SJCRH30 (cell line): ENCODE measurements at places on chromosomes 5 and 9. TPM values are rescaled to one million over a fixed set of nuclear protein-coding genes. Genes with fewer than 3 reads are reported as not detected.

DNA sequence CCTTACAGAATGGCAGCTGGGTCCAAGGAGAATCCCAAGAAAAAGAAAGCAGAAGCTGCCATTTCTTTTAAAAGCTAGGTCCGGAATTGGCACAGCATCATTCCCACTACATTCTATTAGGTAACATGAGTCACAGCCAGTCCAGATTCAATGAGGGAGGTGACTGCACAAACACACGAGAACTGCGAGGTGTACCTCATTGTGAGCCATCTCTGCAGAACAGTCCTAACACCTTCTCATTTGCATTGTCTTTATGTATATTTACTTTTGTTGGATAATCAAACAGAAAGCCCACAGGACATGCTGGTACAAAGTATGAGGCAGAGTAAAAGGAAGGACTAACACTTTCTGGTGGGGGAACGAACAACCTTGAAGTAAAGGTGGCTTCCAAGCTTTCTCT lies 14.6 kb upstream of the HABP4 start:
- DNase-seq, result no peak
- H3K4me1 ChIP-seq, result no peaks in the 10 kb centered on the region
- H3K27me3 ChIP-seq, result no peaks in the 10 kb centered on the region
- H3K36me3 ChIP-seq, result no peaks in the 10 kb centered on the region
- no peak overlapping the region for H3K27ac ChIP-seq
- H3K4me3 ChIP-seq, result no peak overlapping the region

DNA sequence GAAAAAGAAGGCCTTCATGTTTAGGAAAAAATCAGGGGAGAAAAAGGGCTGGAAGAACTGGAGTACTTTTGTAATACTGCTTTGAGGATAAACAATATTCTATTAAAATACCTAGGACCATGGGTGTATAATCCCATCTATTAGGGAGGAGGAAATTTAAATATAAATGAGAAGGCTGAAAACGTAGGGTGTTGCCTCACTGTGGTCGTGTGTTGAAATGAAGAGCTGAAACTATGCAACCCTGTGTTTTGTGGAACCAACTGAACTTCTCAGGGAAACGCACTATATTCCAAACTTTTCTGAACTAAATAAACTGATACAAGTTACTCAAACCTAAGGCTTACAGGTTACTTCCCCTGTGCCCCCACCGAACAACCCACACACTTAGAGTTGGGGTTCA lies 4.5 kb upstream of the CNTLN start:
- H3K36me3 ChIP-seq, result no peaks in the 10 kb centered on the region
- no peak for DNase-seq
- no peak overlapping the region for H3K27ac ChIP-seq
- H3K4me1 ChIP-seq, result peaks cover 4% of the 10 kb centered on the region; the same call in 1 of the 2 replicates
- H3K4me3 ChIP-seq, result no peak overlapping the region

DNA sequence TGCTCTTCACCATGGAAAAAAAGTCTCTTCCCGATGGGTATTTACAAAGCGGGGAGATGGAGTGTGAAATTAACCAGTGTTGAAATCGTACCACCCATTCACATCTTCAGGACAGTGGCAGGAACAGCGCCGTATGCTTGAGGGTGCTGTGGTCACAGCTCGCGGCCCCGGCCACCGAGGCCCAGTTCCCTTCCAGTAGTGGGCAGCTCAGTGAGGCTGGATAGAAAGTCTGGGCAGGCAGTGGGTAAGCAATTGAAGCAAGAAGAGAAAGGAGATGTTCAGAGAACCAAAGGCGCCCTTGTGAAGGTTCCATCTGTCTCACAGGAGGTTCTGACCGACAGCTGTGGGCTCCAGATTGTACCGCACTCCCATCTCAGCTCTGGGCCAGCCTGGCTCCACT lies 59.1 kb downstream of the SECISBP2 start:
- peaks cover 34% of the 10 kb centered on the region; the same call in 1 of the 2 replicates for H3K27me3 ChIP-seq
- no peak overlapping the region for H3K4me3 ChIP-seq
- no peaks in the 10 kb centered on the region; the same call in 1 of the 2 replicates for H3K4me1 ChIP-seq

- H3K27me3 ChIP-seq, result no peaks in the 10 kb centered on the region
- peaks cover 4% of the 10 kb centered on the region; the same call in 1 of the 2 replicates for H3K4me1 ChIP-seq
- no peak overlapping the region for H3K4me3 ChIP-seq
- H3K36me3 ChIP-seq, result no peaks in the 10 kb centered on the region
- H3K27ac ChIP-seq, result no peak overlapping the region
These were observed 30.0 kb upstream of the TRIO start for GRCh38 chr5:14112998-14113652.

GRCh38 chr5:98787131-98787719 lies 13.8 kb downstream of the RGMB start:
- H3K36me3 ChIP-seq, result peaks cover 70% of the 10 kb centered on the region
- peak; percentile 63 for DNase-seq
- peaks cover 30% of the 10 kb centered on the region for H3K4me1 ChIP-seq
- H3K4me3 ChIP-seq, result no peak overlapping the region
- no peak overlapping the region for H3K27ac ChIP-seq

- peaks cover 26% of the 10 kb centered on the region for H3K36me3 ChIP-seq
- no peaks in the 10 kb centered on the region for H3K4me1 ChIP-seq
These were observed 64.1 kb downstream of the PJA2 start for GRCh38 chr5:109345699-109346098.

DNA sequence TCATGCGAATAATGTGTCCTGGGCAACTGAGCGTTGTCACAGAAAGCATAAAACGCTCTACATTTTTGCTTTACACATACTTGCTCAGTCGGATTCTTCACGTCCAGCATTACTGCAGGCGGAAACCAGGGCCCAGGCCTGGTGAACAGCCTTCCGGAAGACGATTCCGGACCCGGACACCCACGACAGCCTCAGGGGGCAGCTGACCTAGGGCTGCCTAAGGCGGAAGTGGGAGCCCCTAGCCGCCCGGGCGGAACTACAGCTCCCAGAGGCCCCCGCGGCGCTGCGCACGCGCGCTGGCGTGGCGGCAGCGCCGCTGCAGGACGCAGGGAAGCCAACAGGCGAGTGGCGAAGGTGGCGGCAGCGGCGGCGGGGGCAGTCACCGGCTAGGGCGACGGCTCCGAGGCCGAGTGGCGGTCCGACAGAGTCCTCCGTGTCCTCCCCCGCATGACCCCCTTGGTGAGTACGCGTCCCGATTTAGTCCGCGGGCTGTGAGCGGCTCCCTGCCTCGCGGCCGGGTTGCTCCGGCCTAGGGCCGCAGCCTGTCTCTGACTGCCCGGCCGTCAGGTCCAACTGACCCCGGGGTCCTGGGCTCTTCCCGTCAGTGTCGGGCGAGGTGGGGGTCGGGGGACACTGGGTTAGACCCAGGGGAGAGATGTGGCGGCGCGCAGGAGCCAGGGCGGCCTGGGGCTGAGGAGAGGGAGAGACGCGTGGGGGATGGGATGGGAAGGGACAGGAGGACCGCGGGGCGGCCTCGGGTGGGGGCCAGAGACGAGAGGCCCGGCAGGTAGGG lies at the start of gene GAPVD1:
Gene GAPVD1 (plus strand): TSS at position 326 of the 793 bp plus-strand sequence. CDS start 37,096 bp downstream, outside the sequence.
- DNase-seq, result peak; percentile 98
- peak within 1 kb of the TSS; percentile 63 for H3K27ac ChIP-seq

GRCh38 chr9:81032030-81032572 lies 657.2 kb downstream of the TLE1 start:
- H3K4me3 ChIP-seq, result no peak overlapping the region
- no peaks in the 10 kb centered on the region for H3K27me3 ChIP-seq
- peak; percentile 50 for DNase-seq
- peaks cover 60% of the 10 kb centered on the region for H3K4me1 ChIP-seq
- H3K36me3 ChIP-seq, result no peaks in the 10 kb centered on the region
- H3K27ac ChIP-seq, result peak overlapping the region; percentile 38

GRCh38 chr9:33244137-33244784 lies 4.3 kb downstream of the SPINK4 start:
- H3K4me3 ChIP-seq, result no peak overlapping the region
- no peak for DNase-seq
- H3K27ac ChIP-seq, result no peak overlapping the region
- peaks cover 6% of the 10 kb centered on the region; the same call in 1 of the 2 replicates for H3K4me1 ChIP-seq
- H3K27me3 ChIP-seq, result no peaks in the 10 kb centered on the region

GRCh38 chr5:34656001-34656699 lies at the start of gene RAI14:
Gene RAI14 (plus strand): TSS chr5:34656328. CDS start chr5:34686920, 30,592 bp downstream.
- H3K27ac ChIP-seq, result peak within 1 kb of the TSS; percentile 66
- no peaks in the 10 kb centered on the region for H3K36me3 ChIP-seq
- H3K4me3 ChIP-seq, result peak within 1 kb of the TSS; percentile 96

- no peaks in the 10 kb centered on the region for H3K4me1 ChIP-seq
- DNase-seq, result no peak
- no peak overlapping the region for H3K4me3 ChIP-seq
- H3K27ac ChIP-seq, result no peak overlapping the region
These were observed 42.5 kb upstream of the GADD45G start for GRCh38 chr9:89562186-89562814.

- peaks cover 40% of the 10 kb centered on the region for H3K4me1 ChIP-seq
- no peak overlapping the region for H3K4me3 ChIP-seq
- H3K27me3 ChIP-seq, result no peaks in the 10 kb centered on the region
- peak overlapping the region; percentile 83 for H3K27ac ChIP-seq
- DNase-seq, result no peak
These were observed 655.2 kb upstream of the RIOK2 start for GRCh38 chr5:97838214-97838613.

- H3K27me3 ChIP-seq, result no peaks in the 10 kb centered on the region
- no peak overlapping the region for H3K4me3 ChIP-seq
- H3K4me1 ChIP-seq, result no peaks in the 10 kb centered on the region
- DNase-seq, result no peak
- no peak overlapping the region for H3K27ac ChIP-seq
These were observed 139.5 kb downstream of the FSTL4 start for GRCh38 chr5:133472829-133473228.

- no peak overlapping the region for H3K27ac ChIP-seq
- no peaks in the 10 kb centered on the region for H3K4me1 ChIP-seq
- H3K4me3 ChIP-seq, result no peak overlapping the region
- H3K36me3 ChIP-seq, result no peaks in the 10 kb centered on the region
- H3K27me3 ChIP-seq, result no peaks in the 10 kb centered on the region
These were observed 8.5 kb downstream of the KLF4 start for GRCh38 chr9:107481035-107481434.

- H3K4me3 ChIP-seq, result no peak overlapping the region
- no peaks in the 10 kb centered on the region for H3K4me1 ChIP-seq
- H3K27ac ChIP-seq, result no peak overlapping the region
These were observed 237.0 kb downstream of the PRELID2 start for GRCh38 chr5:145598184-145598583.

GRCh38 chr9:36603006-36603405 lies 30.3 kb downstream of the MELK start:
- H3K4me3 ChIP-seq, result no peak overlapping the region
- no peaks in the 10 kb centered on the region for H3K4me1 ChIP-seq
- no peaks in the 10 kb centered on the region for H3K27me3 ChIP-seq
- DNase-seq, result no peak

GRCh38 chr5:32503261-32503660 lies 58.7 kb upstream of the ZFR start:
- H3K36me3 ChIP-seq, result no peaks in the 10 kb centered on the region
- H3K4me3 ChIP-seq, result no peak overlapping the region
- peak; percentile 94 for DNase-seq

DNA sequence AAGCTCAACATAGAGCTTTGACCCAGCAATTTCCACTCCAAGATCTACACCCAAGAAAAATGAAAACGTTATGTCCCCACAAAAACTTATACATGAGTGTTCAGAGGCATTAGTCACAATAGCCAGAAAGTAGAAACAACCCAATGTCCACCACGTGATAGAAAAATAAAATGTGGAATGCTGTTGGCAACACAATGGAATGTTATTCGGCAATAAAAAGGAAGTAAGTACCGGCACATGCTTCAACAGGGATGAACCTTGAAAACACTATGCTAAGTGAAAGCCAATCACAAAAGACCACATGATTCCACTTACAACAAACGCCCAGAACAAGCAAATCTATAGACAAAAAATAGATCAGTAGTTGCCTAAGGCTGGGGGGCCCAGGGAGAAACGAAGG lies 6.0 kb downstream of the UBQLN1 start:
- no peak overlapping the region for H3K4me3 ChIP-seq
- no peak for DNase-seq
- no peak overlapping the region for H3K27ac ChIP-seq
- no peaks in the 10 kb centered on the region for H3K27me3 ChIP-seq
- no peaks in the 10 kb centered on the region for H3K4me1 ChIP-seq

GRCh38 chr9:118670011-118670953 lies 699.0 kb downstream of the BRINP1 start:
- no peak for DNase-seq
- no peaks in the 10 kb centered on the region for H3K4me1 ChIP-seq
- no peak overlapping the region for H3K27ac ChIP-seq
- H3K36me3 ChIP-seq, result no peaks in the 10 kb centered on the region
- no peak overlapping the region for H3K4me3 ChIP-seq
- no peaks in the 10 kb centered on the region for H3K27me3 ChIP-seq

DNA sequence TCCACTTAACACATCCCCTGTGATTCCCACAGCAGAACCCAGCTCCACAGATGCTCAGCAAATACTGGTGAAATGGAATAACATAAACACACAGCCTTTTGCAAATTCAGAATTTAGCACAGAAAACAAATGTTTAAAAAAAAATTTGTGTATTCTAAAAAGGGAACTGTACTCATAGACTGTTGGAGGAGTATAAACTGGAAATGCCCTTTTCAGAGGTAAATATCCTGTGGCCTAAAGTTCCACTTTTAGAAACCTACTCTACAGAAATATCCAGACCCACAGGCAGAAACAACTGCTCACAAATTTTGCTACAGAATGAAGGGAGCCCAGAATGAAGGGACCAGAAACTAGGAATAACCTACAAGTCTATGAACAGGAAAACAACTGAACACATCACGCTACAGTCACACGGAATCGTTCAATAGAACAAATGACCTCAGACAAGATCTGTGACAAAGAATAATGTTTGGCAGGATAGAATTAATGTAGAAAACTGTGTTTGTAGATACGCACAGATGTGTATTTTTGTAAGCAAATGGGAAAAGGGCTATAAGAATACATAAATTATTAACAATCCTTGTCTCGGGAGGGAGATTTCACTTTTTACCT lies 78.5 kb downstream of the SHB start:
- no peak overlapping the region for H3K4me3 ChIP-seq
- H3K36me3 ChIP-seq, result no peaks in the 10 kb centered on the region
- H3K27me3 ChIP-seq, result no peaks in the 10 kb centered on the region
- DNase-seq, result no peak
- peaks cover 41% of the 10 kb centered on the region for H3K4me1 ChIP-seq

The GPR150 gene
- not detected in 2 replicates for total RNA-seq

The SLC6A7 gene
- not detected in 2 replicates for total RNA-seq

The CLK4 gene
- 24.3 and 28.3 TPM in 2 replicates for total RNA-seq

The SPATA6L gene
- 0.28 TPM in 1 of 2 replicates, not detected in the other for total RNA-seq

The GNA14 gene
- total RNA-seq, result not detected in 2 replicates

The FANCC gene
- 22.8 and 28.7 TPM in 2 replicates for total RNA-seq

The LCN15 gene
- not detected in 2 replicates for total RNA-seq
